CD4-positive, alpha-beta T cell treated with Interleukin-4 for 4 hours (primary cell): ENCODE measurements at places on chromosomes 4 and X.

DNA sequence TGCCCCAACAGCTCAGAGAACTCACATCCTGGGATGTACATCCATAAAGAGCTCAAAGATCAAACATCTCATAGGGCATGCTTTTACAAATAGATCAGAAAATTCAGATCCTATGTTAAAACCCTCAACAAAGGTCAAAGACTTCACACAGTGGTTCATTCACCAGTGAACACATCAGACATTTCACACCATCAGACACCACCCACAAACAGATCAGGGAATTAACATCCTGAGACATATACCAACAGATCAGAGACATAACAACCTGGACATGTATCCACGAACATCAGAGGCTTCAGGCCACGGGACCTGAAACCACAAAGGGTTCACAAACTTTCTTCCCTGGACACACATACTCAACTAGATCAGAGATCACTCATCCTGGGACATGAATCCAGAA lies 23.4 kb downstream of the SUV39H1 start:
- peak; percentile 19 for DNase-seq

GRCh38 chrX:54182194-54182863 lies 725 bp downstream of the FAM120C start:
- DNase-seq: peak; percentile 60

DNA sequence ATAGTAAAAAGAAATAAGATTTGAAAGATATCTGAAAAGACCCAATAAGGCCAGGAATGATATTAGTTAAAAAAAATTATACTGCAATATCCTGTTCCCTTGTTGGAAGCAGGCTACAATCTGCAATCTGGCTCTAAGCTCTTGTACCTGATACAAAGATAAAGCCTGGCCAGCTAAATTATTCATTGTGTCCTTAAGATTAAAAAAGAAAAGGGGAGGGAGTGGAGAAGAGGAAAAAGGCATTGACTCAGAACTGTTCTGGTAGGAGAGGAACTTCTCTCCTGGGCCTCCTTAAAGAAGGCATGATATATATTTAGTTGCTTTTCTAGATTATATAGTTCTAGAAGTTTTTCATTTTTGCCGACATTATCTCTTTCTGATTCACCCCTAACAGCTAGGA lies 46.7 kb downstream of the IRF2 start:
- no peak for DNase-seq

- DNase-seq: no peak
Measured at GRCh38 chrX:119638725-119639471, 32.7 kb upstream of the NKRF start.
